ENCODE measurements at places on chromosomes 2 and 18. TPM values are rescaled to one million over a fixed set of nuclear protein-coding genes. Genes with fewer than 3 reads are reported as not detected.

DNA sequence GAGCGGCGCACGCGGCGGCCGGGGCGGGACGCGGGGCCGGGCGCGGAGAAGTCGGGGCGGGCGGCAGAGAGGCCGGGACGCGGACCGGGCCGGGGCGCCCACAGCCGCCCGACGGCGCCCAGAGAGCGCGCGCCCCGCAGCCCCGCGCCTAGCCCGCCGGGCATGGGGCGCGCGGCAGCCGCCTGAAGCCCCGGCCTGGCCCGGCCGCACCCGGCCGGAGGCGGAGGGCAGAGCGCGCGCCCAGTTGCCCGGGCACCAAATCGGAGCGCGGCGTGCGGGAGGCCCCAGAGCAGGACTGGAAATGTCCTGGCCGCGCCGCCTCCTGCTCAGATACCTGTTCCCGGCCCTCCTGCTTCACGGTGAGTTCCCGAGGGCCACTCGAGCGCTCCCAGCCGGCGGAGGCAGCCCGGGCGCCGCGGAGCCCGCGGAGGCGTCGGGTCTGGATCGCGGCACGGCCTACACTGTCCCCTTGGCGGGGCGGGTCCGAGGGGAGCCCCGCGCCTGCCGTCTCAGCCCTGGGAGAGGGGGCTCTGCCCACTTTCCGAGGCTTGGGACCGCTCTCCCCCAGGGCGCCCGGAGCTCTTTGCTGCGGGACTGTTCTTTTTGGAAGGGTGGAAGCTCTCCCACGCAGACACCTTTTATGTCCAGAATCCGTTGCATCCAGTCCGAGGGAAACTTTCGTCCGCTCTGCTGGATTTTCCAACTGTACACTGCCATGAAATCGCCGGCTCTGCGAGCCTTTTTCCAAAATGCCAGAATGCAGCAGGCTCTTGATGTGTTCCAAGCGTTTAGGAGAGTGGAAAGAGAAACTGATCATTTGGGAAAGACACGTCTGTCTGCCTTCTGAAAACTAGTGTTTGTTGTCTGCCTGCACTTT is 484 bp downstream of the APCDD1 start:
- H3K4me3 ChIP-seq: peak overlapping the region; percentile 91
- H3K36me3 ChIP-seq: no peaks in the 10 kb centered on the region
- H3K27ac ChIP-seq: peak overlapping the region; percentile 99
- DNase-seq: no peak
- H3K4me1 ChIP-seq: peaks cover 64% of the 10 kb centered on the region
- H3K27me3 ChIP-seq: no peaks in the 10 kb centered on the region

GRCh38 chr2:104790100-104790811 is 63.7 kb upstream of the POU3F3 start:
- peaks cover 6% of the 10 kb centered on the region for H3K27me3 ChIP-seq
- no peak overlapping the region for H3K4me3 ChIP-seq
- no peaks in the 10 kb centered on the region for H3K4me1 ChIP-seq

DNA sequence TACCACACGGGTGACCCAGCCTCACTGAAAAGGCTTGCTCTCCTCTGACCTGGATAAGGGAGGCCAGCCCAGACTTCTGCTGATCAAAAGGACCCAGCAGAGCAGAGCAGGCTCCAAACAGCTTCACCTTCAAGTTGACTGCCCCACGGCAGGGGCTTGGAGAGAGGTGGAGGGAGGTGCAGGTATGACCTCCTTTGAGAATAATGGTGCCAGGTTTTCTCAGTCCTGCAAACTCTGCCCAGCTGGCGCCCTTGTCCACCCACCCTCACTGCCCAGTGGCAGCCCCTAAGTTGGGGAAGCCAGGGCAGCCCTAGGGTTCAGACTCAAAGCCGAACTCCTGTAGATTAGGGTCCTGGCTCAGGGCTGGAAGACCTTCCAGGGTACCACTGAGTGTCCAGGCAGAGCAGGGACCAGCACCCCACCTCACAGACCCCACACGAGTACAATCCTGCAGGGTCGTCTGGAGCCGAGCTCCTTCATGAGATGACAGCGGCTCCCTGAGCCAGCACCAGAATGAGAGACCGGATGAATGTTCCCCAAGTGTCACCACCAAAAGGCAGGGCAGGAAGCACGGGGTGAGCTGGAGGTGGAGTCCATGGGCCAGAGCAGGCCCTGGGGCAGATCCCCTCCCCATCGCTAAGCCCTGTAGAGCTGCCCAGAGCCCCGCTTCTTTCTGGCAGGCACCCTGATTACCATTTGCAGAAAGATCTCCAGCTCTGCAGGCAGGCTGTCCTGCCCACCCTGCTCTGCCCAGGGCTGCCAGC is 3.6 kb upstream of the GPC1 start:
- H3K36me3 ChIP-seq: no peaks in the 10 kb centered on the region
- H3K4me1 ChIP-seq: peaks cover 40% of the 10 kb centered on the region
- DNase-seq: peak; percentile 60
- peaks cover 6% of the 10 kb centered on the region for H3K27me3 ChIP-seq

GRCh38 chr2:236568068-236568921 is 1.3 kb upstream of the ACKR3 start:
- peak overlapping the region; percentile 53 for H3K4me3 ChIP-seq
- peaks cover 2% of the 10 kb centered on the region for H3K27me3 ChIP-seq
- H3K27ac ChIP-seq: peak overlapping the region; percentile 89
- no peak for DNase-seq

DNA sequence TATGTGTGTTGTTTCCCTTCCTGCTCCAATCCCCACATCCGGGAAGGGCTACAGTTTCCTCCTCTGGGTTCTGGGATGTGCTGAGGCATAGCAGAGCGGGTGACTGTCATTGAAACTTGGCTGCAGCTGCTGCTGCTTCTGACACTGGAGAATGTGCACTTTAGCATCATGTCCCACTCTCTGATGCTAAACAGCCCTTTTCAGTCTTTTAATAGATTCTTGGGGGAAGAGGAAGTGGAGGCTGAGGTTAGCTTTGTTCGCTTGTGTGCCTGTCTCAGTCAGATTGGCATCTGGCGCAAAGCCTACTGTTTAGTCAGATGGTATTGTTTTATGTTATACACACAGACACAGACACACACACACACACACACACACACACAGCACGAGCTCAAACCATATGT is 136.5 kb upstream of the RND3 start:
- H3K4me1 ChIP-seq: peaks cover 22% of the 10 kb centered on the region
- H3K4me3 ChIP-seq: no peak overlapping the region
- no peaks in the 10 kb centered on the region for H3K36me3 ChIP-seq
- no peaks in the 10 kb centered on the region for H3K27me3 ChIP-seq
- no peak overlapping the region for H3K27ac ChIP-seq
- DNase-seq: no peak

GRCh38 chr2:39697454-39697853 is 31.7 kb downstream of the TMEM178A start:
- H3K27me3 ChIP-seq: no peaks in the 10 kb centered on the region
- no peak overlapping the region for H3K27ac ChIP-seq
- H3K36me3 ChIP-seq: no peaks in the 10 kb centered on the region
- DNase-seq: no peak

GRCh38 chr2:120561379-120562035 is 174.2 kb upstream of the GLI2 start:
- no peaks in the 10 kb centered on the region for H3K36me3 ChIP-seq
- no peaks in the 10 kb centered on the region for H3K27me3 ChIP-seq
- DNase-seq: no peak
- H3K4me1 ChIP-seq: peaks cover 5% of the 10 kb centered on the region
- H3K4me3 ChIP-seq: no peak overlapping the region

GRCh38 chr2:120539937-120540718 is 194.2 kb downstream of the INHBB start:
- H3K4me3 ChIP-seq: no peak overlapping the region
- no peaks in the 10 kb centered on the region for H3K36me3 ChIP-seq
- H3K27ac ChIP-seq: peak overlapping the region; percentile 43
- no peaks in the 10 kb centered on the region for H3K27me3 ChIP-seq
- peak; percentile 92 for DNase-seq

- H3K36me3 ChIP-seq: no peaks in the 10 kb centered on the region
- peaks cover 68% of the 10 kb centered on the region for H3K27me3 ChIP-seq
- H3K27ac ChIP-seq: peak overlapping the region; percentile 65
These were observed 142.6 kb downstream of the MEIS1 start for GRCh38 chr2:66577321-66578053.

DNA sequence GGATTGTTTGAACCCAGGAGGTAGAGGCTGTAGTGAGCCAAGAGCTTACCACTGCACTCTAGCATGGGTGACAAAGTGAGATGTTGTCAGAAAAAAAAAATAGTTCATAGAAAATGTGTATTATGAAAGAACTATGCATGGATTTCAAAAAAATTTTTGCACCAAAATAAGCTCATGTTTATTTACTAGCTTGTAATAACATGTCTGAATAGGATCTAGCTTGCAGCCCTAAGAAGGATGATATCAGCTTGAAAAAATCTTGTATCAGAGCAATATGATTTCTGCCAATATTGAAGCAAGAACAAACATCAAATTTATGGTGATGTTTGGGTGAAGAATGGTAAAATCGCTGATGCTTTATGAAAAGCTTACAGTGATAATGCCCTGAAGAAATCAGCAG is 97.0 kb upstream of the RFX8 start:
- DNase-seq: no peak
- H3K27ac ChIP-seq: no peak overlapping the region
- no peaks in the 10 kb centered on the region for H3K4me1 ChIP-seq
- H3K4me3 ChIP-seq: no peak overlapping the region

DNA sequence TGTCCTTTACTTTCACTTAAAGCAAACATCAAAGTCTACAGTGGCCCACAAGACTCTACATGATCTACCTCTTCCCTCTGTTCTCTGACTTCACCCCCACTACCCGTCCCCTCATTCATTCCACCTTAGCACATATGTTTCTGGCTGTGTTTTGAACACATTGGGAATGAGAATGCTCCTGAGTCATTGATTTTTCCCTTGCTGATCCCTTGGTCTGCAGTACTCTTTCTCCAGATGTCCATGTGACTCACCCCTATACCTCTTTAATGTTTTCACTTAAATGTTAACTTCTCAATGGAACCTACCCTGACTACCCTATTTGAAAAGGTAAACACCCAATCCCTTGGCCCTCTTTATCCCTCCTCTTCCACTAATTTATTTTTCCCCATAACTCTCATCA is 30.7 kb upstream of the FRZB start:
- no peak overlapping the region for H3K27ac ChIP-seq
- H3K4me3 ChIP-seq: no peak overlapping the region
- no peak for DNase-seq
- no peaks in the 10 kb centered on the region for H3K4me1 ChIP-seq
- no peaks in the 10 kb centered on the region for H3K27me3 ChIP-seq

DNA sequence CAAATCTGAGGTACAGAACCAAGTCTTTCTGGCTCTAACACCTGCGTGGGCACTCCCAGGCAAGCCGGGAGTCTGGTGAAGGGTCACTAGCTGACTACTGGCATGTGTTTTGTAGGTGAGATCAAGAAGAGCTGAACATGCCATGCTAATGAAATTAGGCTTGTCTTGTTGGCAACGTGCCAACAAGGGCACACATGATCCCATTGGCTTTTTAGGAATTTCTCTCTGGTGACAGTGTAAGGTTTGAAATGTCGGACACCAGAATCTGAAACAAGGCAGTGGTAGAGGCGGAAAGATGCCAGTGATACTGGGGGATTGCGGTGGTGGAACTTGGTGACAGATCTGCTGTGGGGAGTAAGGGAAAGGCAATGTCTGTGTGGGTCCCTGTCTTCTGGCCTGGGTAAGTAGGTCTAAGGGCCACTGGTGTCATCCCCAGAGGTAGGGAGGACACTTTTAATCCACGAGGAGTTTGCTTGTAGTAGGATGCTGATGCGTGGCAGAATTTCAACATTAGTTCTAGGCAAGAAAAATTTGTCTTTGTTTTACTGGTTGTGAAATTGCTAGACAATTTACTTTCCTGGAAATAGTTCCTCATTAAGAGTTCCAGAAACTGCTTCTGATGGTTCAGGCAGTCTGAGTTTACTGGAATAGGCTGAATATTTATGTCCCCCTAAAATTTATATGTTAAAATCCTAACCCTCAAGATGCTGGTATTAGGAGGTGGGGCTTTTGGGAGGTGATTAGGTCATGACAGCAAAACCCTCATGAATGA is 52.6 kb upstream of the ACMSD start:
- H3K27me3 ChIP-seq: no peaks in the 10 kb centered on the region
- no peak overlapping the region for H3K27ac ChIP-seq
- no peak for DNase-seq
- H3K4me1 ChIP-seq: no peaks in the 10 kb centered on the region
- no peak overlapping the region for H3K4me3 ChIP-seq

GRCh38 chr2:122323927-122324326 is 568.5 kb downstream of the TSN start:
- DNase-seq: no peak
- no peaks in the 10 kb centered on the region for H3K36me3 ChIP-seq
- no peak overlapping the region for H3K27ac ChIP-seq
- H3K4me1 ChIP-seq: no peaks in the 10 kb centered on the region

DNA sequence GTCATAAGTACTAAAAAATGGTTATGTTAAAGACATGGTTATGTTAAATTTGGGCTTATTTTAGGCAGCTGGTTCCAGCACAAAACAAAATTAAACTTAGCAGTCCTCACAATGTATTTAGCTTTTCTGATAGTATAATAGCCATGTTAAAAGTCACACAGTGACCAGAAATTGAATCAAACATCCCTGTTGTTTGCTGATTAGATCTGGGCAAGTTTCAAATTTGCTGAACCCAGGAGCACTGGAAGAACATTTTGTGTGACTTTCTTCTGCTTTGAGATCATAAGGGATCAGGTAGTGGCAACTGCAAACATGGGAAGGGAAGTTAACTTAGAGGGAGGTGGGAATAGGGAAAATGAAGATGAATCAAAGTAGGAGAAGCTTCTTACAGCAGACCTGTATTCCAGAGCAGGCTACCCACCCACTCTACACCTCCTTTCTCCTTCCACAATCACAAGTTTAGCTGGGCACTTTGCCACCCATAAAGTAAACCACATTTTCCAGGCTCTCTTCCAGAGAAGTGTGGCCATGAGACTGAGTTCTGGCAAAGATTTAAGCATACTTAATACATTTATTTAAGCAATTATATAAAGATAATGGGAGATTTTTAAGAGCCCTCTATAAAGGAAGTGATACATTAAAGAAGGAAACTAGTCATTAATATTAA is 616.1 kb upstream of the LRATD1 start:
- DNase-seq: no peak
- no peaks in the 10 kb centered on the region for H3K4me1 ChIP-seq
- H3K27ac ChIP-seq: no peak overlapping the region
- H3K36me3 ChIP-seq: no peaks in the 10 kb centered on the region
- no peak overlapping the region for H3K4me3 ChIP-seq

DNA sequence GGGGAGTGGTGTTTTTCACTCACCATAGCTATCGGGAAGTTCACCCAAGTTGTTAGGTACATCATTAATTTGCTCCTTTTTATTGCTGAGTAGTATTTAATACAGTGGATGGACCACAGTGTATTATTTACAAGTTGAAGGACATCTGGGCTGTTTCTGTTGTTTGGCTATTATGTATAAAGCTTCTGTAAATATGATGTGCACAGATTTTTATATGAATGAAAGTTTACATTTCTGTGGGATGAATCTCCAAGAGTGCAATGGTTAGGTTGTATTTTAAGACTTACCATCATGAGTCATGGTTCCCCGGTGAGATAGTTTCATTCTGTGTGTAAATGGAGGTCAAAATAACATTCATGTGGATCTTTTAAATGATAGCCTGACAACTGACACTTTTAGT is 337.4 kb downstream of the PTPRM start:
- H3K4me3 ChIP-seq: no peak overlapping the region
- H3K27ac ChIP-seq: no peak overlapping the region
- H3K36me3 ChIP-seq: no peaks in the 10 kb centered on the region

Gene SNORC
- 18.7 TPM for total RNA-seq

Gene VPS4B
- total RNA-seq: 45.0 TPM

Gene PROKR1
- total RNA-seq: not detected

Gene WDFY1
- 39.2 TPM for total RNA-seq

Gene ASXL3
- 0.10 TPM for total RNA-seq

Gene AKAIN1
- total RNA-seq: not detected

All from suprapubic skin (tissue), 4 donors.